ENCODE measurements at places on chromosomes 2 and 18.

- DNase-seq, result no peak
Observed at GRCh38 chr2:148640767-148641166, 3.8 kb upstream of the EPC2 start.

DNA sequence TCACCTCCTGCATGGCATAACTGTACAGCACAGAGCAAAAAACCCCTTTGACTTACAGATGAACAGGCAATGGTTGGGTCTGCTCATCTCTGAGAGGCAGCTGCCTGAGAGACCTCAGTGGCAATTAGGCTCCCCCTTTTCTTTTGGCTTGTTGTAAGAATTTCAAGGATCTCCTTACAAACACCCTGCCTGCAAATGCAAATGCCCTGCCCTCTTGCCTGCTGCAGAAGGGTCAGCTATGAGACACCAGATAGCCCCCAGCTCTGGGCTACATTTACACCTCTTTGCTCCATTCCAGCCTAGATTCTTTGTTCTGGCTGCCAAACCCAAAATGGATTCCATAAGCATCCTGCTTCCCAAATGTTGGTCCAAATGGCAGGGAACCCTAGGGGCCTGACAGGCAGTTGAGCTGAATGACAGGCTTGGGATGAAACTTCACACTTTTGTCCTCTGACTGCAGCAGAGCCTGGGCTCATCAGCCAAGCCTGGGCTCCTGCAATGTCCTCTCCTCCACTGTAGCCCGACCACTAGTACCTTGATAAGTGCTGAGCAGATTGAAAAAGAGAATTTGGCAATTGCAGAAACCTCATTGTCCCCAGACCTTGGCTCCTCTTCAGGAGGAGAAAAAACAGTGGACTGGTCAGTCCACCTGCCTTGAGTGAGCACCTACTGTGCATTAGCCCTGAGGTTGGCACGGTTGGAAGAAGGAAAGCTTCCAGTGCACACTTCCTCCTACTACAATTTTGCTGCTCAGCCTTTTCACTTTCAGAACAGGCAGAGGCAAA is 678.3 kb downstream of the BCL11A start:
- DNase-seq, result no peak

- no peak for DNase-seq
Observed at GRCh38 chr18:77205769-77206168, 43.9 kb upstream of the GALR1 start.

- DNase-seq, result no peak
Observed at GRCh38 chr2:194822657-194823056, 834.4 kb upstream of the SLC39A10 start.

- DNase-seq, result no peak
Observed at GRCh38 chr18:5627776-5628511, 84.1 kb upstream of the EPB41L3 start.

GRCh38 chr18:46204143-46204542 is 100.0 kb downstream of the HAUS1 start:
- no peak for DNase-seq

DNA sequence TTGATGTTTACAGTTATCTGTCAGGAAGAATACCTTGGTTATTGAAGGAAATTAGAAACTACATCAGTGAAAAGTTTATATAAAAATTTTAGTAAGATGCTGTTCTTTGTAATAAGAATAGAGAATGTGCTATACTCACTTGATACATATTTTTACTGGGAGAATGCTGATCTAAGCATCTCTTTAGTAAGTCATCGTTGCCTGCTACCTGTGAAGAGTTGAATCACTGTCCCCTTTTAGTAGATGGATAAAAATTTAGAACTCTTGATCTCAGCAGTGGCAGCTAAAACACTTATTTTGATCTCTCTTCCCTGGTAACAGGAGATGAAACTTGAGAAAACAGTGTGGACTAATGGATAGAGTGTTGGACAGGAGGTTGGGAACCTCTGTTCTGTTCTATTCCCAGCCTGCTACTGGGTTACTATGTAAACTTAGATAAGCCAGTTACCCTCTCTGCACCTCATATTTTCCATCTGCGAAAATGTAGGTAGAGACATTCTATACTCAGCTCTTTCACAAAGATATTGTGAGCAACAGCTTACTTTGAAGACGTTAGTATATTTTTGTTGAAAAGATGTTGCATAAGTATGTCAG is 100.3 kb downstream of the FEZ2 start:
- no peak for DNase-seq

DNA sequence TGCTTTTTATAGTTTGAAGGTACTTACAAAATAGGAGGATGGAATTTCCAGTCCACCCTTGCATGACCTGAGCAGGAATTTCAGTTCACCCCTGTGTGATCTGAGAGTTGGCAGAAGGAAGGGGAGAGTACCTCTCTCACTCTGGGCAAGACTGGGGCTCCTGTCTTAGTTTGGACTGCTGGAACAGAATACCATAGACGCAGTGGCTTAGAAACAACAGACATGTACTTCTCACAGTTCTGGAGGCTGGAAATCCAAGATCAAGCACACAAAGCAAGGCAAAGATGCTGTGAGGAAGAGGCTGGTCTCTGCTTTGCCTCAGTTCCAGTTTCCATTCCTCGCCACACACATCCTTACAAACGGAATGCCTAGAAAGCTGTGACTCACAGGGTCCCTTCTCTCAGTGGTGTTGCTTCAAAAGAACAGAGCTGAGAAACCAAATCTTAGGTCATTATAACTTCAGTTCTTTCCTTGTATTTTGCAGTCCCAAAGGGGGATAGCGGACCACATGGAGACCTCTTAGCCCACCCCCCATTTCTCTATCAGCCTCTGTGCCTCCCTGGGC is 108.8 kb upstream of the HAAO start:
- DNase-seq, result no peak

DNA sequence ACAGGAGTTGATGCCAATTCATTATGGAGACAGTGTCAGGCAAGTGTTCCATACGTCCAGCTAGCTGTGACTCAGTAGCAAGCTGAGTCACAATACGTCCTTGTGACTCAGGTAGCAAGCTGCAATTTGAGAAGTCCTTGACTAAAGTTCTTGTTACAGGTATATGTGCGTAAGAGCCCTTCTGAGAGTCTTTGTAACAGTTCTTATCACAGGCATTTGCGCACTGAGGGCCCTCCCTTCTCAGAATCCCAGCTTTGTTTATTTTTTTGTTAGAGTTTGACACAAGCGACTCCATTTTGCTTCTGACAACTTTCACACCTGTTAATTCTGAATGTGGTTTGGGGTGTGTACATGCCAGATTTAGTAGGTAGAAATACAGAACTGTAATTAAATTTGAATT is 20.1 kb upstream of the ACMSD start:
- no peak for DNase-seq

DNA sequence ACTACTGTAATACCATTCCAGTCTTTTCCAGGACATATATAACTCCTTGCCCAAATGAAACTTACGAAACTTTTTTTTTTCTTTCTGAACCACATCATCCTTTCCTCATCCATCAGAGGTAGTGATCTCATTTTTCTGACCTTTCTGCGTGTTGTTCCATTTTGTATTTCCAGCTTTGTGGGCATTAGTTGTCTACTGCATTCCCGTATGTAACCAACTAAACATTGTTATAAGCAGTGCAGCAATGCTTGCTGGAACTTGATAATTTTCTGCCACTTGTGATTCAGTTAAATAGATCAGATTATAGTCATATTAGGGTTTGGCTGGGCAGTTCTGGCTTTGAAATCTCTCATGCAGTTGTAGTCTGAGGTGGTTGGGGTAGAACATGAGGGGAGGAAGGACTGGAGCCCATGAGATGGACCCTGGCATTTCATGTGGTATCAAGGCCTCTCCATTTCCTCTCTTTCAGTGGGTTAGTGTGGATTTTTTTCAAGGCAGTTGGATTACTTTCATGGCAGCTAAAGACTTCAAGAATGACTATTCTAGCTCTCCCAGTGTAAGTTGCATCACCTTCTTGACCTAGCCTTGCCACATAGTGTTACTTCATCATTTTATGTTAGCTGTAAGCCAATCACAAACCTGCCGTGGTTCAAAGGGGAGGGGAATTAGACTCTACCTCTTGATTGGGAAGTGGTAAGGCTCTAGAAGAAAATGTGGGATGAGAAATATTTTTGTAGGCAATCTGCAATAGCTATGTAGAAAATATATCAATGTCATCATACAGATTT is 80.5 kb downstream of the EHBP1 start:
- no peak for DNase-seq

- no peak for DNase-seq
Observed at GRCh38 chr2:46813680-46814079, 101.9 kb downstream of the MCFD2 start.

DNA sequence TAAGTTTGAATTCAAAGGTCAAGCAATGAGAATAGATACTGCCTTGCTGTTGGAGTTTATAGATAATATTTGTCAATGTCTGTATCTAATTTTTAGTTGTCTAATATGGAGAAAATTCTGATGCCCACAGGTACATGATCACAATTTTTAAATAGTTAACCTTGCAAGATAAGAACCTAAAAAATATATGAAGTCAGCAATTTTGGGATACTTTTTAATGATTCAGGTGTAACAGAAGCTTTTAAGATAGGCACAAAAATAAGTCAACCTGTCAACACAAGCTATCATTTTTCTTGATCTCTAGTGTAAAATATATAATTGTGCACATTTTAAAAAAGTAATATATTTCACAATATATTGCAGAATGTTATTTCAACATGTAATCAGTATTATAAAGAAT is 92.5 kb upstream of the IL1R2 start:
- DNase-seq, result no peak

- no peak for DNase-seq
Observed at GRCh38 chr18:9539283-9539682, 64.0 kb downstream of the RALBP1 start.

DNA sequence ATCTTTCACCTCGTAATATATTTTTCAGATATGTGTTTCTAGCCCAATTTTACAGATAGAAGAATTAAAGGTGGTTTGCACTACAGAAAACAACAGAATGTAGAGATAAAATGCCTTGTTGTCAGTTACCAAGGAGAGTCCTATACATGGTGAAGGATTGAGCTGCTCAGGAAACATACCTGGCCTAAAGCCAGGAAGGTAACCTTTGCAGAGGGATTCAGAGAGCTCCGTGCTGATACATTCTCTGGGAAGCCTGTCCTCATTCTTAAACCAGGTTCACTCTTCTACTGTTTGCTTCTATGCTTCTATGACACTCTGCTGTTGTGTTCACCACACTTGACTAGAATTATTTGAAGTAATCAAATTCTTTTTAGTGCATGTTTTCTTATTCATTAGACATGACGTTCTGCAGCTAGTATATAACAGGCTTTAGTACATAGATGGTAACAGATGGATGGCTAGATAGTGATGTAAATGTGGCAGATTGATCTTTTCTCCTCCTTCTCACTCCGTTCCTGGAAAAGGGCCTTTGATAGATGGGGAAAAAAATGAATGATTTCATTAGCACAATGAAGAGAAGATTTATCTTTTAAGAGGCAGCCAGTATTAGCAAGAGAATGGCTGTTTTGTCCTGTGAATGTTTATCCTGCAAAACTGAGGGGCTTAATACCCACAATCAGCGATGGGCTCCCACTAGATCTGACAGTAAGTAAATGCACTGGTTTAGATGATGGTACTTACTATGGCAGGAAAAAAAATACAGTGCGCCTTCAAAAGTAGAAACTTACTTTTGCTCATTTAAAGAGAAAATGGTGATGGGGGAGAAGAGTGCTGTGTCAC is 589.6 kb upstream of the FAM98A start:
- no peak for DNase-seq

DNA sequence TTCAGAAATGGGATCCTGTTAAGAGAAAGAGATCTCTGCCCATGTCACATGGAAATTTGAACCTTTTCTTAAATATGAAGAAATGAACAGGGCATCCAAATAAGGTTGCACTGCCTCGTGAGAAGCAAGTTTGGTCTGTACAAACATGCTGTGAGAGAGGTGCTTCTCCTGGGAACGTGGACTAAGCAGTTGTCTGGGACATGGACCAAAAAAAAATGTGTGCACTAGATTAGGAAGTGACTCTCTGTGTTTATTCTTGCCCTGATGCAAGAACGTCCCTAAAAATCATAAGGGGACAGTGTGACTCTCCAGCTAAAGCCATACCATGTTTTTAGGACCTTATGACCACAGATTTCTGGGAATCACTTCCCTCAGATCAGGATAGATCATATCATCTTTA is 23.7 kb upstream of the GCG start:
- no peak for DNase-seq

GRCh38 chr2:238494573-238494961 is 67.8 kb downstream of the ASB1 start:
- DNase-seq, result no peak

GRCh38 chr2:69405306-69405705 is 18.3 kb upstream of the GFPT1 start:
- DNase-seq, result no peak

DNA sequence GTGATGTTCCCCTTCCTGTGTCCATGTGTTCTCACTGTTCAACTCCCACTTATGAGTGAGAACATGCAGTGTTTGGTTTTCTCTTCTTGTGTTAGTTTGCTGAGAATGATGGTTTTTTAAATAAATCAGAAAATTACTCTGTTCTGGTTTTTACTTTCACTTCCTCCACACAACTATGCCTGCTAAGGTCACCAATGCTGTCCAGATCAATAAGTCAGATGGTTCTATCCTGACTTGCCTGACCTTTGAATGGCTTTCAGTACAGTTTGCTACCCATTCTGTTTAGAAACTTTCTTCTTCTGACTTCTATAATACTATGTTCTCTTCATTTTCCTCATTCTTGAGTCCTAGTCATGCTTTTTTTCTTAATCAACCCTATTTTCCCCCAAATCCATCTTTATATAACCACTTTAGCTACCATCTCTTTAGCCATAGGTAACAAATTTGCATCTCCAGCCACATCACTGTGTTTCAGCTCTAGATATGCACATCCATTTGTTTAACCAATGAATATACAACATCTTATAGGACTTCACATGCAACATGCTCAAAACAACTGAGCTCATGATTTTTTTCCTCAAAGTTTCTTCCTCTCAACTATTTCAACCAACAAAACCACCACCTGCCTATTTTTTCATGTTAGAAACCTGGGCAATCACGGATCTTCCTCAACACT is 58.8 kb upstream of the SLC38A11 start:
- DNase-seq, result no peak

- DNase-seq, result no peak
Observed at GRCh38 chr2:80149991-80150390, 154.6 kb downstream of the LRRTM1 start.

- no peak for DNase-seq
Observed at GRCh38 chr18:62037989-62038778, 145.4 kb upstream of the RNF152 start.

- DNase-seq, result no peak
Observed at GRCh38 chr2:127545796-127546195, 10.3 kb downstream of the MYO7B start.

DNA sequence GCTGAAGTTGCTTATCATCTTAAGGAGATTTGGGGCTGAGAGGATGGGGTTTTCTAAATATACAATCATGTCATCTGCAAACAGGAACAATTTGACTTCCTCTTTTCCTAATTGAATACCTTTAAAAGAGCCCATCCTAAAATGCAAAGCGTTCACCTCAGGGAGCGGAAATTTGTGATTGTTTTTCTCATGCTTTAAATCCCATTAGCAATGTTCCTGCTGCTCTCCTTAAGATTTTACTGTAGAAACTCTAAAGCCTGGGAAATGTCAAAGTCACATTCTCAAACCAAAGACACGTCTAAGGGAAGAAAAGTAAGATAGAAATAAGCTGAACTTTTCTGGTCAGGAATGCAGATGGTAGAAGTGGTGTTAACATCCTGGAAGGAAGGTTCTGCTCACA is 285.8 kb upstream of the MAP2 start:
- DNase-seq, result no peak

GRCh38 chr2:136010126-136010525 is 24.7 kb upstream of the DARS1 start:
- DNase-seq, result no peak

Data from central memory CD4-positive, alpha-beta T cell (primary cell).